ENCODE measurements at places on chromosomes 4 and X. TPM values are rescaled to one million over a fixed set of nuclear protein-coding genes. Genes with fewer than 3 reads are reported as not detected.

WDR45 gene
- 39.7 TPM for total RNA-seq

- no peak for DNase-seq
These were observed 13.6 kb downstream of the RGS12 start for GRCh38 chr4:3306450-3306849.

GRCh38 chr4:92339676-92340075 lies 35.9 kb downstream of the GRID2 start:
- no peak for DNase-seq

DNA sequence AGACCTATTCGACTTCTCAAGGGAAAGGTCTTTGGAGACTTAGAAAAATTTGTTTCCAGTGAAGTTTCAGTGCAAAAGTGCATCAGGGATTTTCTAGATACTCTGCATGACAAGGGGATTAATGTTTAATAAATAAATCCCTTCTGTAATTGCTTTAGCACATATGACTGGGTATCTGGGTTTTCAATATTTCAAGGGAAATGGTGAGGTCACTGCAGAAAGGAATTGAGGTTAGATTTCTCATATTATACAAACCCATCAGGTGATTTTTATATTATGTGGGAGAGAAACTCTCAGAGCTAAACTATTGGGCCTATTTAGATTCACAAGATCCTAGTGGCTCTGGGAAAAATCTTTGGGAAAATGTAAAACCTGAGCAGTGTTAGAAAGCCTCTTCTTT lies 48.3 kb upstream of the SLC4A4 start:
- no peak for DNase-seq

DNA sequence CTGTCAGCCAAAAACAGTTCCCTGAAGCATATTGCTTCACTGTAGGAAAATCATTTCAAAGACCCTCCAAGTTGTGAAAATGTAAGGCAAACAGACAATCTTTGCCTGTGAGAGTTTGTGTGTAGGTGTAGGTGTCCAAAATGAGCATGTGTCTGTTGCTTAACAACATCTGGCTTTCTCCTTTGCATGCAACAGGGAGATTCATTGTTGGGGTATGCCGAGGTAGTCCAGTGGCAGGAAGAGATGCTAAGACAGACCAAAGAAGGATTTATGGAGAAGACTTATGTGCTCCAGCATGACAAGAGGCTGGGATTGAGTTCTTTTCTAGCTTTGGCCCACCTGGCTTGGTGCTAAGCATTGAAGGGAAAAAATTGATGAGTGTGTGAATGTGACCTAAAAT lies 29.8 kb upstream of the SMAD1 start:
- no peak for DNase-seq

- no peak for DNase-seq
These were observed 95.7 kb upstream of the OTUD4 start for GRCh38 chr4:145276050-145276449.

DNA sequence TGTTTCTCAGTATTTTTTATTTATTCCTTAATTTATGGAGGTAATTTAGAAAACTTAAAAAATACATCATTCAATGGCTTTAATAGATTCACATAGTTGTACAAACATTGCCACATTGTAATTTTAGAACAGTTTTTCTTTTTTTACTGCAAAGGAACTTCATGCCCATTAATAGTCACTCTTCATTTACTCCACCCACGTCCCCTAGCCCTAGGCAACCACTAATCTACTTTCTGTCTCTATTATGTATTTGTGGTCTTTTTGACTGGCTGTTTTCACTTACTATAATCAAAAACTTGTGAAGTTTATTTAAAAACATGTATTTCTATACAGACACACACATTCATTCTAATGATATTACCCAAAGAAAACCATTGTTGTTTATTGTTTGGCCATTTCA lies 664.8 kb downstream of the GRID2 start:
- no peak for DNase-seq
